ENCODE measurements at places on chromosomes 3 and 15.

- DNase-seq, result no peak
These were observed 286.0 kb downstream of the EDEM1 start for GRCh38 chr3:5473471-5473870.

- DNase-seq, result no peak
These were observed 85.6 kb downstream of the FRMD4B start for GRCh38 chr3:69300296-69300695.

GRCh38 chr3:98029083-98029482, 6.0 kb downstream of the GABRR3 start:
- DNase-seq, result no peak

DNA sequence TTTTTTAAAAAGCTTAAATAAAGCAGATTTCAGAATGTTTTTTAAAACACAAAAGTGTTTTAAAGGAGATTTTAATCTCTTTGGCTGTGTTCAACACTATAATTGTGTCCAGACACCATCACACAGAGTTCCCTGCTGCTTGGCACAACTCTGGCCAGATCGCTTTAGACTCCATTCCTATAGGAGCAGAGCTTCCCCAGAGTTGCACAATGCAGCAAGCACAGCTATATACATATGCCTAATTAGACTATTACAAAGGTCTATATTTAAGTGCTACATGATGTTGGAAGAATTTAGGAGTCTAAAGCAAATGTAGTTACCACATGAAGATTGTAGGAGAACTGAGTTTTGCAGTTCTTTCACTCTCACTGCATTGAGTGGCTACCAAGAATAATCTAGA, 11.2 kb downstream of the SLC9A9 start:
- no peak for DNase-seq

DNA sequence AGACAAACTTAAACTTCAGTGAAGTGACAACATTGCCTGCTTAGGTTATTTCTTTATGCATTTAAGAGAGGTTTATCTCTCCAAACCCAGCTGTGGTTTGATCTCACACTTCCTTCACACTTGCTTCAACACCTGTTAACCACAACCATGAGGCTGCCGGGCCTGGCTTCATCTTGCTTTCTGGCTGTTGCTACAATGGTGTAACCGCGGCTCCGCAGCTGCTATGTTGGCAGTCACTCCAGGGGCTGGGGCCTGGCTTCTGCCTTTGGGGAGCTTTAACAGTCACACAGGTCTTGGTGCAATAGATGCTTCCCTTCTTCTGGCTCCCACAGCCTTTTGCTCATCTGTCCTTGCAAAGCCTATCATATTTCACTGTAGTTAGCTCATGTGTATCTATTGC, 72.9 kb upstream of the MNS1 start:
- DNase-seq, result no peak

DNA sequence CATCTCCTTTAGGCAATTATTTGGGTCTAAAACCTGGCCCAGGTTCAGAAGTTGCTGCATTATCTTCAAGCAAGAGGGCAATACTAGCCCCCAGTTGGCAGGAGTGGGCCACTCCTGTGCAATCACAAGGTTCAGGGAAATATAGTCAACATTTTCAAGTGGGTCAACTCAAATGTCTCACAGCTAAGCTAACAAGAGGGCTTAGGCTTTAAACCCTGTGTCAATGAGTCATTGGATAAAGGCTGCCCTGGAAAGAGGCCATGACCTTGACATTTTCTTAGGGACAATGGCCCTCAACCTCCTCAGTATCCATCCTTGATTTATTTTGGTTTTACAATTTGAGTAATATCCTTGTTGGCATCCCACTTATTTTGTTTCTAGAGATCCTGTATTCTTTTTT, 73.5 kb upstream of the DCP1A start:
- DNase-seq, result no peak

- DNase-seq, result no peak
These were observed 87.1 kb downstream of the SCN11A start for GRCh38 chr3:38964646-38965045.

- no peak for DNase-seq
These were observed 244.0 kb downstream of the OCA2 start for GRCh38 chr15:27855137-27855536.

Data from hepatic stellate cell (primary cell).